ENCODE measurements at places on chromosomes 6 and 20.

DNA sequence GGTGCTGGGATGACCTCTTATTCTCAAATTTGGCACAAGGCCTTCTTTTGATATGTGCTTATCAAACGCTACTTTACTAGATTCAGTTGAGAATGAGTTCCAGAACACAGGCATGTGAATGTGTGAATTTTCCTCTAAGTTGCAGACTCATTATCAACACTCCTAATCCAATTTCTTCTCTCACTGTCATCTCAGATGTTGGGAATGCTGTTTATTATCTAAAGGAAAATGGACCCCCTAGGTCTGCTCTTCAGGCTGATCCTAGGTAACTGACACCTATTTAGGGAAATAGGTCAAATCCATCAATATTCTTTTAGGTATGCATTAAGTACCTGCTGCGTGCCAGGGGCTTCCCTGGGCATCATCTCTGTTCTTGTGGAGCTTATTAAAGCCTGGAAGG is 215.0 kb upstream of the NOX3 start:
- no peak for DNase-seq

GRCh38 chr6:101830501-101831031 is 437.1 kb downstream of the GRIK2 start:
- DNase-seq: no peak

GRCh38 chr6:24157886-24158285 is 31.9 kb downstream of the NRSN1 start:
- DNase-seq: no peak

- no peak for DNase-seq
Measured at GRCh38 chr6:150967910-150968309, 102.4 kb downstream of the MTHFD1L start.

DNA sequence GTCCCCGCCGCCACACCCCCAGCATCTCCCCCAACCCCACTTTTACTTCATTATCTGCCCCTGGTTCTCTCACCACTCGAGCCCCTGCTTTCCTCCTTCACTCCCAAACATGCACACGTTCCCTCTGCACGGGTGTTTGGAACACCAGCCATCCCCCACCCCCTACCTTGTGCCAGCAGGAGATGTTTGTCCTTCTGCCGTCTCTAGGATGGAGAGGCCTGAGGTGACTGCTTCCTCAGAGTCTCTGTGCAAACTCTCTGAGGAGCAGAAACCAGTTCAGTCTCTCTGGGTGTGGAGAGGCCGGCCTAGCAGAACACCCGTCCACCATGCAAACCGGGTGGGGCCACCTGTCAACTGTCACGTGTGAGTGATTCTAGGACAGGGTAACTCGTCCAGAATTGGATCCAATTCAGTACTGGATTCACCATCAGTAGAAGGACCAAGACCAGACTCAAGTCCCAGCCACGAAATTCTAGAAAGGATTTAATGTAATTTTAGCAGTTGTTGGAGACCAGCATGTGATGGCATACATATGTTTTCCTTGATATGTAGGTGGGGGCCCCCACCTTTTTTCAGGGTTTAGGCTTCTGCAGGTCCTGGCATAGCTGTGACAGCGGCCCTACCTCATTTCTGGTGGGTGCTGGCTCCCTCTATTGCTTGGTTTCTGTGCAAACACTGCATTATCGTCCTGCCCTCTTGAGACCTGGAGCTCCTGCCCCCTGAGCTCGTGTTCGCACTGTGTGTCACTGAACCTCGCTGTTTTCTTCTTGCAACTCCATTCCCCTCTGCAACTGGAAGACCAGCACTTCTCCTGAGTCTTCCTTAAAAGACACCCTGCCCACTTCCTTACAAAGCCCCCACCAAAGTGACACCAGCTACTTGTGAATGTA is at the start of gene RAET1E:
Gene RAET1E, minus strand, starts transcription at position 259 of the 890 bp plus-strand sequence. CDS start 7,212 bp downstream, outside the sequence.
- no peak for DNase-seq

GRCh38 chr6:148616841-148617240 is 130.0 kb upstream of the UST start:
- DNase-seq: no peak

DNA sequence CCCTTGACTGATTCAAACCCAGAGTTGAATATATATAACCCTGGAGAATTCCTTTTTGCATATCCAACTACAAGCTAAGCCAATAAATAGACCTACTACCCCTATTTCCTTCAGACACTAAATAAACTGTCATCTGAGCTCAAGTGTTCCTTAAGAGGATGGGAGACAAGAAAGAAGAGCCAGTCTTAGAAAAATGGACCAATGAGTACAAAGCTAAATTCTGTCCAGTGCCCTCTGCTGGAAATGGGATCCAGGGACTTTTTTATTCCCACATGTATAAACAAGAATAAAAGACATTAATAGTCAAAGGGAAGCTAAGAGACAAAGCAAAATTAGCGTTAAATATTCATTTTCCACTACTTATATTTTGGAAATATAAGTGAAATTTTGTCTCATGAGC is 4.8 kb downstream of the PPP1R10 start:
- no peak for DNase-seq

DNA sequence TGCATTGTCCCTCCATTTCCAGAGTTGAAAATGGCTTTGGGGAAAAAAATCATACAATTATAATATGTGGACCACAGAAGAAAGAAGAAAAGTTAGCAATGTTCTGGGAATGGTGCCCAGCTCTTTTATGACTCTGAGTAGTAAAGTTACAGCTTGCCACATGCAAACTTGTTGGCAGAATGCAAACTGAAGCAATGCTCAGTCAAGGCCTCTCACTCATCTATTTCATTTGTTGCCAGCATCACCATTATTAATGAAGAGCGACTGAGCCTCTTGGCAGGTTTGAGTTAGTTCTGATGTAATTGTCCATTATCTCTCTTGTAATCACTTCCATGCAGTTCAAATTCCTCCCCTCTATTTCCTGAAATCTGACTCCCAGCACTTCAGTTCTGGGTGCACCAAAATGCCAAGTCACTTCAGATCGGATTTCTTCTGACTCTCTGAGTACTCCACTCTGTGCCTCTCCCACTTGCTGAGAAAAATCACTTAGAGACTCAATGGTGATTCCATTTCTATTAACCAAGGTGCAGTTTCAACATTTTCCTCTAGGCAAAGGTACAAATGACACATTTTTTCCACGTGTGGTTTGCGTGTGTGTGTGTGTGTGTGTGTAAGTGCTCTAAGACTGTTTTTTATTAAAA is 154.4 kb upstream of the STMND1 start:
- no peak for DNase-seq

DNA sequence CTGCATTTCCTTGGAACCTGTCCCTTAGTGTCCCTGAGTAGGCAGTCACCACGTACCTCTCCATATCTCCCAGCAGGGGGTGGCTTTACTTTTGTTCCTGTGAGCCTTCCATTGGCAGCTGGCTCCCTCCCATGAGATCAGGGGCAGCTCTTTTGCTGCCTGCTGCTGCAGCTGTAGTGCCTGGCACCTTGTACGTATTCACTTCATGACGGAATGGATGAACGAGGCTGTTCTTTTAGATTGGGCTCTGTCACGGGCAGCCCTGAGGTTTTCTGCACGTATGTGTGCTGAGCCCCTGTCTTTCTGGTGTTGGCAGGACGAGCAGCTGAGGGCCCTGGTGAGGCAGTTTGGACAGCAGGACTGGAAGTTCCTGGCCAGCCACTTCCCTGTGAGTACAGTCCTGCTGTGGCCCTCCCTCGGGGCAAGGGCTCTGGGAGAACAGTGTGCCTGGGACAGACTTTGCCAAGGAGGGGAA is 14.6 kb downstream of the MYBL2 start:
- DNase-seq: no peak

DNA sequence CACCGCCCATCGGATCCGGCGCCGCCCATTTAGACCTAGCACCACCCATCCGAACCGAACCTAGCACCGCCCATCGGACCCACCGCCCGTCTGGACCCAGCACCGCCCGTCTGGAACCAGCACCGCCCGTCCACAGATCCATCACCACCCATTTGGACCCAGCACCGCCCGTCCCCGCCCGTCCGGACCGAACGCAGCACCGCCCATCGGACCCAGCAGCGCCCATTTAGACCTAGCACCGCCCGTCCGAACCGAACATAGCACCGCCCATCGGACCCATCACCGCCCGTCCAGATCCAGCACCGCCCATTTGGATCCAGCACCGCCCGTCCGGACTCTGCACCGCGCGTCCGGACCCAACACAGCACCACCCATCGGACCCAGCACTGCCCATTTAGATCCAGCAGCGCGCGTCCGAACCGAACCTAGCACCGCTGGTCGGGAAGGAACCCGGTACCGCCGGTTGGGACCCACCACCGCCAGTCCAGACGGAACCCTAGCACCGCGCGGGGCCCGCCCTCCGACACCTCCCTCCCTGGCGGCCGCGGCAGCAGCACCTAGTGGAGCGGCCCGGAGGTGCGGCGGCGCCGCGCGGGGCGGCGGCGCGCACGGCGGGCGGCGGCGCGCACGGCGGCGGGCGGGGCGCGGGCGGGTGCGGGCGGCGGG is 348 bp upstream of the AFDN start:
- DNase-seq: no peak

DNA sequence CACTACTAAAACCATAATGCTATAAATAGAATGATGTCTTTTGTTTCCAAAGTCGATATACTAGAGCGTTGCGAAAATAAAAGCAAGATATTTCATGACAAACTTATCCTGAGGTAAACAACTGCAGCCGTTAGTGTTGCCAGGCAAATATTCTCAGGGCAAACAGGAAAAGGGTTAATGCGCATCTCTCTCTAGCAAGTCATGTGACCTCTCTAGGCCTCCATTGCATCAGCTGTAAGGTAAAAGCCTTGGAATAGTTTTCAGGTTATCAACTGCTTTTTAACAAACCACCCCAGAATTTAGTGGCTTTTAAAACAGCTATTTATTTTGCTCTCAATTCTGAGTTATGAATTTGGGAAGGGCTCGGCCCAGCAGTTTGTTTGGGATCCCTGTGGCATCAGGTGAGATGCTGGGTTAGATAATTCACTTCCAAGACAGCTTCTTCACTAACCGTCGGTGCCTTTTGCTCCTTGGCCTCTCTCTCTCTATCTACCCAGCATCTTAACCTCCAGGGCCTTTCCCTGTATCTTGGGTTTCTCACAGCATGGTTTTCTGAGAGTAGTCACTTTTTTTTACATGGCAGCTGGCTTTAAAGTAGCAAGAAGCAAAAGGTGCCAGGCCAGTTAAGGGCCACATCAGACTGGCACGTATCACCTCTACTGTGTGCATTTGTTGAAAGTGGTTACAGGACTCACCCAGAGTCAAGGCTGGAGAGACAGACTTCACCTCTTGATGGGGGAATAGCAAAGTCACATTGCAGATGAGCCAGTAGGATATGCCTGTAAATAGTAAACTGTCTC is 39.2 kb upstream of the LTV1 start:
- no peak for DNase-seq

GRCh38 chr20:34834459-34834893 is 9.0 kb upstream of the NCOA6 start:
- DNase-seq: peak; percentile 44

- no peak for DNase-seq
Measured at GRCh38 chr6:35084041-35084491, 57.1 kb downstream of the TCP11 start.

DNA sequence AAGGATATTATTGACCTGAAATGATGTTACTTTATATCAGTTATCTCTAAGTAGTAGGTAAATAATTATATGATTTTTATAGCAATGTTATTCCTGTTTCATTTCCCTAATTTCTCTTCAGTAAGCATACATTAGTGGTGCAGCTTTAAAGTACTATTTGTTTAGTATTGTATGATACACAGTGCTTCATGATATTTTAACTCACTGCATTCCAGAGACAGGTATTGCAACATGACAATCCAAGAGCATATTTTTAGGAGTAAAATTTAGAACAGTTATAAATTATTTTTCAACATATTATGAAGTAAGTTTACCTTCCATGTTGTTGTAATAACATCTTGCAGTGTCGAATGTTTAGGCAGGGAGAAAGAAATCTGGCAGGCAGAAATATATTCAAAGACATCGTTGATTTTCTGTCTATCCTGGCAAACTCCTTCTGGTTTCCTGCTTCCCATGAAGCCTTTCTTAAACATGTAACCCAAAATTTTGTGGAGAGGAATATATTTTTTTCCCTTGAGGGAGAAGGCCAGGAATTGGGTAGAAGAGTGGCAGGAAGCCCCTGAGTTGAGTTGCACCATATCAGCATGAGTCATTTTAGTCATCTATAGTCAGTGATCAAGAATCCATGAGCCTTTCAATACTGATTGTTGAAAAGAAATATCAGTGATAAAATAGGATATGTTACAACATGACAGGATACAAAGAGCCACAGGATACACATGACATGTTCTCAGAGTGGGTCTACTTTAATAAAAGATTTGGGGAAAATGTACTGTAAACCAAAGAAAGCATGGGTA is 29.0 kb upstream of the PTCHD4 start:
- no peak for DNase-seq

GRCh38 chr20:1820138-1821079 is 74.8 kb upstream of the SIRPA start:
- DNase-seq: no peak

- peak; percentile 97 for DNase-seq
Measured at GRCh38 chr6:34792605-34793500, 970 bp downstream of the BLTP3A start.

DNA sequence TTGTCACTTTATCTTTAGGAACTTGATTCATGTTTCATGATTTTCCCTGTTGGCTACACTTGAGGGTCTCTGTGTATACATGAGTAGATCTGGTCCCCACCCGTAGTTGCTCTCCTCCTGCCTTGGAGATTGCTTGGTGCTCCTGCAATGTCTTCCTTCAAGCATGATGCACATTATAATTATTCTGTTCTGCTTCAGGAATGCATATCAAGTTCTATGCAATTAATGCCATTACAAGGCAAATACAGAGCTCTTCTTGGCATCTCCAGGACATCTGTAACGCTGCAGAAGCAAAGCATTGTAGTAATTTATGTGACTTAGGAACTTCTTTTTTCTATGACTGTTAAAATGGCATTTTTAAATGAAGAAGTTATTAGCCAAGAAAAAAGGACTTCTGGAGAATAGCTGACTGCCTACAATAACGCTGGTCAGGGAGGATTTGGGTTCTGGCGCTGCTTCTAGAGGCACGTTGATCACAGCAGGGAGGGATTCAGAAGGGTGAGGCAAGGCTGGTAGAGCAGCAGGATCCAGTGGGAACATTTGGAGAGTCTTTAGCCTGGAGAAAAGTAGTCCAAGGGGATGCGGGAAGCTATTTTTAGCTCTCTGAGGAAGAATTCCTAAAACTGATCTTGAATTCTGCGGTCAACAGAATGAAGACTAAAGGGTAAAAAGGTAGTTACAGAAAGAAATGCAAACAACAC is 203.6 kb downstream of the PLCB1 start:
- DNase-seq: no peak

GRCh38 chr20:47765691-47766594 is 19.3 kb downstream of the SULF2 start:
- DNase-seq: no peak

DNA sequence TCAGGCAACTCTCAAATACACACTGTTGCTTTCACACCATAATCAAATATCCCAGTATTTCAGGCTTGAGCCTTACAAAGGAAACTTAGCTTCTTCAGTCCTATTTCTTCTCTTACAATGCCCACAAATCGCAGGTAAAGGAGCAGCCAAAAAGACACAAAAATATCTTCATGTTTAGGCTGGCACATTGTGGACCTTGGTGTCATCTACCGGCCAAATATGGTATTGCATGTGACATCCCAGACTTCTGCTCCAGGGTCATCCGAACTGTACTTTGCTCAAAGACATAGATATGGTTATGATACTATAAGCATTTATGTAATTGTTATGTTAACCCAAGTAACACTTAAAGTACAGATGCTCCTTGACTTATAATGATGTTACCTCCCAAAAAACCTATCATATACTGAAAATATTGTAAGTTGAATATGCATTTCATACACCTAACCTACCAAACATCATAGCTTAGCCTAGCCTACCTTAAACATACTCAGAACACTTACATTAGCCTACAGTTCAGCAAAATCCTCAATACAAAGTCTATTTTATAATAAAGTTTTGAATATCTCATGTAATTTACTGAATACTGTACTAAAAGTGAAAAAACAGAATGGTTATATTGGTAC is 4.6 kb downstream of the OR2H2 start:
- DNase-seq: peak; percentile 40

All from AML-193 (cell line).